ENCODE measurements at places on chromosomes 4 and X. TPM values are rescaled to one million over a fixed set of nuclear protein-coding genes. Genes with fewer than 3 reads are reported as not detected.

Gene OTUD6A
- 0.18 TPM for total RNA-seq

- no peak overlapping the region for H3K4me3 ChIP-seq
- DNase-seq = no peak
- H3K36me3 ChIP-seq = peaks cover 11% of the 10 kb centered on the region
Measured at GRCh38 chrX:16934185-16934584, 12.3 kb upstream of the REPS2 start.

DNA sequence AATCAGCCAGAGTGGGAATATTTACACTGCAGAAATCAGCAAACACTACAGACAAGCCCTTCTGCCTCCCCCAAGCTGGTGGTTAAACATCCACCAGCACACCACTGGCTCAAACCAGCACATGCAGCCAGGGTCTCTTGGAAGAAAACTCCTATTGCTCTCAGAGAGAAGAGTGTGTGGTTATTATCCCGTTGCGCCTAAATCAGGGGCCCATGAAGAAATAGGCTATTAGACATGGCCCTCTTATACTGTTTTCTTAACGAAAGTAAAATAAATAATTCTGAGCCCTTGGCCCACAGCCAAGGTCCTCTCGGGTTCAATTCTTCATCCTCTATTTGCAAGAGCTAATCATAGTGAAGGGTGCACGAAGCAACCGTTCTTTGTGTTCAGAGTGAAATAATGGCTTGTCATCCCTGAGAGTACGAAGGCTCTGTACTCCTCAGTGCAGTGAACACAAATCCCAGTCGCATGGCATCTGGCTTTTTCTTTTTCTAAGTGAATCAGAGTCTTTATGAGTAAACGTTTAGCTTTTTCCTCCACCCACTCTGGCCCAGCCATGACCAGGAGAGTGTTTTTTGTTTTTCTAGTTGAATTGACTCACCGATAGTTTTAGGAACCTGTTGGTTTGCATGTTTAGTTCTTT lies 33.4 kb upstream of the RBM47 start:
- H3K27me3 ChIP-seq = no peaks in the 10 kb centered on the region
- no peak overlapping the region for H3K4me3 ChIP-seq
- peaks cover 3% of the 10 kb centered on the region for H3K4me1 ChIP-seq
- no peak overlapping the region for H3K27ac ChIP-seq
- no peaks in the 10 kb centered on the region for H3K36me3 ChIP-seq
- no peak for DNase-seq

Gene SPARCL1
- total RNA-seq = 0.17 TPM

Gene ADGRG4
- total RNA-seq = not detected

- no peaks in the 10 kb centered on the region for H3K27me3 ChIP-seq
- H3K4me1 ChIP-seq = no peaks in the 10 kb centered on the region
- H3K36me3 ChIP-seq = no peaks in the 10 kb centered on the region
Measured at GRCh38 chr4:6694177-6694901, 661 bp downstream of the S100P start.

DNA sequence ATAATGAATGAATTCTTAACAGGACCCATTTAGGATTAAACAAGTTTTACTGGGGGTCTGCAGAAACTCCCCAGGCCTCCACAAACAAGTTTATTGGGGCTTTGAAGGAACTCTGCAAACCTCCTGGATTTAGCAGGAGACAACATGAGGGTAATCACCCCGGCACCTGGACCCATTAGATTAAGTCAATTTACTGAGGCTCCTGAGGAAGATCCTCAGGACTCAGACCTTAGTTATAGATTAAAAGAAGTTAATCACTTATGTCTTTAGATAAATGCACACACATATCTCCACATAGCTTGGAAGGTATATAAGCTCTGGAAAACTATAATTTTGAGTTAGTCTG lies 29.4 kb downstream of the XG start:
- DNase-seq = no peak
- H3K27ac ChIP-seq = peak overlapping the region; percentile 72
- H3K36me3 ChIP-seq = no peaks in the 10 kb centered on the region
- H3K4me1 ChIP-seq = peaks cover 4% of the 10 kb centered on the region
- no peak overlapping the region for H3K4me3 ChIP-seq
